Ammon's horn (tissue), 1 donor: ENCODE measurements at places on chromosomes 6 and 20.

GRCh38 chr6:81789291-81789690 is 36.8 kb upstream of the TENT5A start:
- no peak for DNase-seq

DNA sequence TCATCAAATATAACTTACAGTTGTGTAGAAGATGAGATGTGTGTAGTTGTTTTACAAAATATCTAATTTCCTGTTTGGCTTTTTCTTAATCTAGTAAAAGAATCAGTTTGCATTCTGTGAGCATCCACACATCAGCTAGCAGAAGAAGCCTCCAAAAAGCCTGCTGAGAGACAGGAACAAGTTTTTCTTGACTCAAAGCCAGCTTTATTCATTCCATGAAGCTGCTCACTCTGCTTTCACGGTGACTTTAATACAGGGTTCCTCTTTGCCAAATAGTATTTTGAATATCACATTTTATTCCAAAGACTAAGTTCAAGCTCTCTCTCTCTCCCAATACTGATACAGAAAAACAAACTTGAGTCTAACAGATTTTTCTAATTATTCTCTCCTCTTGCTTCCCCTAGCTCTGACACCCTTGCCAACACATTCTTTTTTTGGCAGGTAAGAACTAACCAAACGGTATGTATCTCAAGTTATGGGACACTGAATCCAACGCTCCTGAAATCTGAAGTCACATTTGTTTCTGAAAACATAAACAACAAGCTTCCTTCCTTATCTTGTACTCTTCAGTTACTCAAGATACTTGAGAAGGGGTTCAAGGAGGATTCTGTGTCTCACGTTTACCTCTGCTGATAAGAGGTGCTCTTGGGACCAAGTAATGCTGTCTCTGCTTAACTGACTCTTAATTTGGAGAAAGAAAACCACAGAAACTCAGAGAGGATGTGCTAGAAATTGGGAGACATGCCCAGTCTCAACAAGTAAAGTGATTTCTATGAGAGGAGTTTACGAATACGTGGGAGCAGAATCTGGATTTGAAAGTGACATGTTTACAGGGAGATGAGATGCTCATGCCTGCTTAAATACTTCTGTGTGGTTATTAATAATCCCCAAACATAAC is 184.2 kb upstream of the SPTLC3 start:
- DNase-seq, result no peak

DNA sequence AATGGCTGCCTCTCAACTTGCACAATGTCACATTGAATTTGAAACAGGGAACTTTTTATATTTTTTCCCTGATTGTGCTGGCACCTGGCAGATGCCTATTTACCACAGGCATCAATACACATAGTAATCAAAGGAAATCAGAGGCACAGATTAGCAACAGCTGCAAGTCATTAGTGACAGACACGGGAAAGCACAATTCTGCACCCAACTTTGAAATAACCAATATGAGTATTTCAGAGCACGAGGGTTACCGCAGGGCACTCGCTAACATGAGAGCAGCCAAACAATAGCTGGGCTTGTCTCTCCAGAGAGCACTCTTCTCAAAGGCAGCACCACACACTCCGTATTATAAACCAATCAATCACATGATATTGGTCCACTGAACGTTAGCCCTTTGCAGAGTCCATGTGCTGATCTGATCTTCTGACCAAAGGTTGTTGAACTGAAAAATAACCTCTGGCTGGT is 149.5 kb downstream of the RNF144B start:
- DNase-seq, result peak; percentile 26

GRCh38 chr6:8707956-8708772 is 272.8 kb upstream of the SLC35B3 start:
- peak; percentile 50 for DNase-seq

GRCh38 chr6:139134064-139134395 is 850 bp upstream of the HECA start:
- DNase-seq, result no peak

GRCh38 chr6:71402096-71402495 is 113.5 kb downstream of the OGFRL1 start:
- no peak for DNase-seq

GRCh38 chr20:25984933-25985332 is 288.3 kb upstream of the ZNF337 start:
- DNase-seq, result peak; percentile 32

DNA sequence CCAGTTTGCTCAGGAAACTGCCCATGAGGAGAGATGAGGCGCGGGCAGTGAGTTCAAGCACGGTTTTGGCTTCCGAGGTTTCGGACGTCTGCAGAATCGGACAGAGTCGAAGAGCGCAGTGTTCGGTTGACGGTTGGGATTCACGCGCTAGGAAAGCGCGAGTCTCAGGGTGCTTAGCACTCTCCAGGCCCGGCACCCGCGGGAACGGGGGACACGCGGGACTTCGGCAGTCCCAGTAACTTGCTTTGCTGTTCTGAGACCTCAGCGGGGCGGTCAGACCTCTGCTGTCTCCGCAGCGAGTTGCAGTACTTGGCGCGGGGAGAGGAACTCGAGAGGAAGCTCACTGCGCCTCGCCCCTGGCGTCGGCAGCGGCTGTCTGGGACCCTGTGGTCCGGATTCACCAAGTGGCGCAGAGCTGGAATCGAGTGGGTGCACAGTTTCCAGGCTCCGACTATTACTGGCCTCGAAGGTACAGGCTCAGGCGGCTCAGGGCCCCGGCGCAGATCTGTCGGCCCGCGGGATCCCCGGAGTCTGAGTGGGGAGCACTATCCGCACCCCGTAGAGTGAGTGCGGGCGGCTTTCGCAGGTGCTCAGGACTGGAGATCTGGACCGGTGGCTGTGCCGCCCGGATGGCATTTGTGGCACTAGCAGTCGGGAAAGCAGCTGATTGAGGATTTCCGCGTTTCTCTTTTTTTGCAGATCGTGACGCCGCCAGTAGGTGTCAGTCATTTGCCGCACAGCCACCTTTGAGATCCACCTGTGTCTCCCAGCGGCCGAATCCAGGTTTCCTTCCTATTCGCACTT is at the start of gene POM121L2:
Gene POM121L2 (minus strand): TSS at position 128 of the 804 bp plus-strand sequence. CDS start 103 bp downstream, at position 25.
- DNase-seq, result peak; percentile 29

DNA sequence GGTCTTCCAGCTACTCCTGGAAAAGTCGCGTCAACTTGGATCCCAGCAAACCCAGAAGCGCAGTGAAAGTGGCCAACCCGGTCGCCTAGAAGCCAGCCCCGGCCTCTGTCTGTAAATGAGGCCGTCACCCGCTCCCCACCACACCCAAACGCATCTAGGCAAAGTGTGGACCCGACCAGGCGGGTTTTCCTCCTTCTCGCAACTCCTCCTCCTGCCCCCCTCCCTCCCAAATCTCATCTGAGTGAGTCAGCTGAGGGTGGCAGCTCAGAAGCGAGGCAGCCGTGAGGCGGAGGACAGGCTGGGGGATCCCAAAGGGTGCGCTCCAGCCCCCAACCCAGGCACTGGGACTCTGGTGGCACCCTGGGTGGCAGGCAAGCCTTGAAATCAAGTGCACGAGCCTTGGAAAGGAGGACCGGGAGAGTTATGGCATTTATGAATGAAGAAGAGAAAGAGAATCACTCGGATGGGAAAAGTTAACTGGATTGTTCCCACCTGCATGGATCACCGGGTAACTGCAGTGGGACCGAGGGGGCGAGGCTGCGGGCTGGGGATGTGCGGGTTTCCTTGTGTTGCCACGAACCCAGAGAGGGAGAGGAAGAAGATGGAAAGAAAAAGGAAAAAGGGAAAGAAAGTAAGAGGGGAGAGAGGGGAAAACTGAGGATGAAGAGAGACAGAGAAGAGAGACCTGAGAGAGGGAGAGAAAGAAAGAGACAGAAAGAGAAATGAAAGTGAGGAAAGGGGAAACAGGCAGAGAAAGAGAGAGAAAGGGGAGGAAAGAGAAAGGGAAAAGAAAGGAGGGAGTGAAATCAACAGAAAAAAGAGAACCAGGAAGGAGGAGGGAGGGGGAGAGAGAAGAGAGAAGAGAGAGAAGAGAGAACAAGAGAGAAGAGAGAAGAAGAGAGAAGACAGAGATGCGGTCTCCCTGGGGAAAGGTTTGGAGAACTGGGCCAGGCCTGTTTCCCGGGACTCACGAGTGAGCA is at the start of gene APCDD1L:
Gene APCDD1L (minus strand): TSS at position 167 of the 980 bp plus-strand sequence. CDS start 692 bp downstream, outside the sequence.
- no peak for DNase-seq

- DNase-seq, result no peak
Observed at GRCh38 chr6:129393654-129394053, 316.3 kb downstream of the ARHGAP18 start.

- DNase-seq, result peak; percentile 81
Observed at GRCh38 chr20:47319517-47320252, 36.8 kb downstream of the ZMYND8 start.

DNA sequence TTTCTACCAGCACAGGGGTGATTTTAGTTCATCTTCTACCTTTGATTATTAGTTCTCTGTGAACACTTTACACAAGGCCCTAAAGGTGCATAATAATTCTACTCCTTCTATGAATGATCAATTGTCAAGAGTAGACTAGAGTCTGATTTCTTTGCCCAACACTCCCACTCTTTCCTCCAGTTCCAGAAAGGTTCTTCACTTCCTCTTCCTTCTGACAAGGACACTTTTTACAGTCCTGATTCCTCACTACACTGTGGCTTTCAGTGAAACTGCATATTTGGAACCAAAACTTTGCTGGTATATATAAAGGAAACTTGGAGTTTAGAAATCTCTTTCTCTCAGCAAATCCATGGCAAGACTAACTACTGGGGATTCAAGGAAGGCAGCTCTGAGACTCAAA is 10.6 kb upstream of the RSPO3 start:
- DNase-seq, result no peak

DNA sequence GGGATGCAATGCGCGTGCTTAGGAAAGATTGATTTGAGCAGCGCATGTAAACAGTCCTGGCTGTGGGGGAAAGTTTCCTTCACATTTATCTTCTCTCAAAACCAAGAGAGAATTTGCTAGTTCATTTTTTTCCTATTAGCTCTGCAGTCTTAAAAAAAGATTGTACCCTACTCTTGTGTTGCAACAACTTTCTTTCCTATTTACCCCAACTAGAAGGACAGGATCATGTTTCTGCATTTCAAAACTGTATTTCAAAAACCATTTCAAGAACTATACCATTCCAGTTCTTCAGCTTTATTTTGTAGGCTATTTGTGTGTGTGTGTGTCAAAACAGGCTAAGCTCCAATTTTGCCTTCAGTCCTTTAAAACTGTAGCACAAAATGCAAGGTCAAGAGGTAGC is 473.1 kb downstream of the KIF16B start:
- no peak for DNase-seq

DNA sequence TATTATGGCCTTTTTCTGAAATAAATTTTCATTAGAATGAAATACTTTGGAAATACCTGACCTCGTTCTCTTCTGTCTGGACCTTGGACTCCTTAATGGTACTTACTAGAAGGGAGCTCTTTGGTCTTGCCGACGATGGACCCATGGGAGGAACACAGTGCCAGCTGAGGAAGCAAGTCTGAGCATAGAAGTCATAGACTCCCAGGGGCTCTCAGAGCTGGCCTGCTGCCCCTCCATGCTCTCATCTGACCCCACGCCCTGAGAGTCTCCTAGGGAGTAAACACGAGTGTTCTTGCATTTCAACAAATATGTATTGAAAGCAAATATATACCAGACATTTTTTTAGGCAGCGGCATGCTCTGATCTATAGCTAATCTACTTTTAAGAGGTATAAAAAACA is 87.8 kb downstream of the PLEKHG1 start:
- no peak for DNase-seq

- no peak for DNase-seq
Observed at GRCh38 chr6:40185486-40185885, 251.2 kb upstream of the MOCS1 start.

DNA sequence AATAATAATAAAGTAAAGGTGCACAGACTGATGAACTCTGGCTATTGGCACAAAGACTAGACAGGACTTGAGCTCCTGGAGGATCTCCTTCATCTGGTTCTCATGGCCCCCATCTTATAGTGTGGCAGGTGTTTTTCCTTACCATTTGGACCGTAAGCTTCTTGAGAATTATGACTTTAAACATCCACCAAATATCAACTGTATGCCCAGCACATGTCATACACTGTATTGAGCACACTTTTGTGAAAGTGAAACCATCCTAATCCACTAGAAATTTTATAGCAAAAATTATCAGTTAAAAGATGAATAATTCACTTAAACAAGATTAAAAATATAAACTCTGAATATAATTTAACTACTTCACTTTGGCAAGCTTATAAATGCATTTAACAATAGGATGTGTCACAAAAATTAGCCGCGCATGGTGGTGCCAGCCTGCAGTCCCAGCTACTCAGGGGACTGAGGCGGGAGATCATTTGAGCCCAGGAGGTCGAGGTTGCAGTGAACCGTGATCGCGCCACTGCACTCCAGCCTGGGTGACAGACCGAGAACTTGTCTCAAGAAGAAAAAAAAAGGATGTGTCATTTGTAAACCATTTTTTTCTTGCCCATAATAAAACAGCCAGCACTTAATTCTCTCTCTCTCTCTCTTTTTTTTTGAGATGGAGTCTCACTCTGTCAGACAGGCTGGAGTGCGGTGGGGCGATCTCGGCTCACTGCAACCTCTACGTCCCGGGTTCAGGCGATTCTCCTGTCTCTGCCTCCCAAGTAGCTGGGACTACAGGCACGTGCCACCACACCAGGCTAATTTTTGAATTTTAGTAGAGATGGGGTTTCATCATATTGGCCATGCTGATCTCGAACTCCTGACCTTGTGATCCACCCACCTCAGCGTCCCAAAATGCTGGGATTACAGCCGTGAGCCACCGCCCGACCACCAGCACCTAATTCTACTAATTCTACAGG is 9.1 kb downstream of the HIVEP2 start:
- no peak for DNase-seq

DNA sequence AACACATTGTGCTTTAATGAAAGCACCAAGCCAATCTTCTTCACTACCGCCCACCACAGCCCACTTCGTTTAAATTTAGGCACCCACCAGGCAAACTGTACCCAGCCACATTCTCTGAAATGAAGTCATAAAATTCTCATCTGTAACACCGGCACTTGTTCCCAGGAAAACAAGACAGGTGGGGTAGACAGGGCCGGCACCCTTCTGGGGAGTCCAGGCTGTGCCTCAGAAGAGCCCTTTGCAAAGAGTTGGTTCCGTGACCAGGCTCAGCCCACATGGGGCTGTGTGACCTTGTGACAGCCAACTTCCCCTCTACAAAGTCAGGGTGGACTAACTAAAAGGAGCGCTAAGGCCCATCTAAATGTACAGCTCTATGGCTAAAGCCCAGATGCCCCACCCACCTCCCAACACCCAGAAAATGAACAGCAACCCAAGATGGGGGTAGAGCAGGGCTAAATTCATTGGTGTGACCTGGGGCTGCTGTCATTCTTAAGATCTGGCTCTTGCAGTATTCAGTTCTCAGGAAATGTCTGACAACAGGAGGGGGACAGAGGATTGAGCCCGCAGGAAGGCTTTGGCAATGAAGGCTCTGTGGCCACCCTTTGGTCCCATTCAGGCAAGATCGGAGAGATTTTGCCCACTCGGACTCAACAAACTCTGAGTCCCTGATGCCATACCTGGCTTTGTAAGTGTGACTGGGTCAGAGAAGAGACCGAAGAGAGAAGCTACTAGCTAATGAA is 56.7 kb downstream of the TRERF1 start:
- DNase-seq, result peak; percentile 49

DNA sequence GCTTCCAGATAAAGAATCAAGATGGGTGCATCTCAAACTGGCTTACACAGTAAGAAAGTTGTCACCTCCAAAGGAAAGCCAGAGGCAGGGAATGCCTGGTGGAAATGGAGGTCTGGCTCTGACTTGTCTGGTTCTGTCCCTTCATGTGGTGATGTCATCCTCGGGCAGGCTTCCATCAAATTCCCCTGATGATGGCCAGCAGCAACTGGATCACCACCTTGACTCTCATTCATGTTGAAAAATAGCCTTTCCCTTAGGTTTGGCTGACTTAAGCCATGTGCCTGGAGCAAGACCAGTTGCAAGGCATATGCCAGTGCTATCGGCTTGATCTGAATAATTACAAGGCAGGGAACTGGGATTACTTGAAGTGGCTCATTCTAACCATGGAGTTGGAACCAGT is 28.8 kb downstream of the IMPG1 start:
- DNase-seq, result no peak

GRCh38 chr6:170110201-170111140 is 180.4 kb downstream of the DLL1 start:
- DNase-seq, result no peak
